ENCODE measurements at places on chromosomes 5 and 9.

- no peak for DNase-seq
Measured at GRCh38 chr5:148465381-148466235, 81.8 kb downstream of the FBXO38 start.

GRCh38 chr9:111974092-111974681 is 77.6 kb downstream of the UGCG start:
- no peak for DNase-seq

DNA sequence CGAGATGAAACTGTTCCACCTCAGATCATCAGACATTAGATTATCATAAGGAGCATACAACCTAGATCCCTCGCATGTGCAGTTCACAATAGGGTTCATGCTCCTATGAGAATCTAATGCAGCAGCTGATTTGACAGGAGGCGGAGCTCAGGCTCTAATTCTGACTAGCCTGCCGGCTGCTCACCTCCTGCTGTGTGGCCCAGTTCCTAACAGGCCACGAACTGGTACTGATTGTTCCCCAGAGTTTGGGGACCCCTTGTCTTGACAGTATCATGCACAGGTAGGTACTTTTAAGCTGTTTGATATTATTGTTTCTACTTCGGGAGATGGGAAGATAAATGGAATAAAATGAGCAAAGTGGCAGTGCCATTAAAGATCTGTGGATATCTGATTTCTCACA is 66.9 kb downstream of the ZCCHC7 start:
- DNase-seq, result no peak

- no peak for DNase-seq
Measured at GRCh38 chr5:14161825-14162556, 18.8 kb downstream of the TRIO start.

GRCh38 chr9:75455444-75455921 is 367.2 kb downstream of the OSTF1 start:
- no peak for DNase-seq

- DNase-seq, result no peak
Measured at GRCh38 chr9:2925016-2925415, 81.1 kb upstream of the PUM3 start.

GRCh38 chr9:126915281-126915816 is 767 bp downstream of the RALGPS1 start:
- no peak for DNase-seq

GRCh38 chr5:123582550-123583285 is 70.7 kb downstream of the CSNK1G3 start:
- DNase-seq, result no peak

GRCh38 chr9:99189887-99190596 is 31.7 kb downstream of the ALG2 start:
- no peak for DNase-seq

DNA sequence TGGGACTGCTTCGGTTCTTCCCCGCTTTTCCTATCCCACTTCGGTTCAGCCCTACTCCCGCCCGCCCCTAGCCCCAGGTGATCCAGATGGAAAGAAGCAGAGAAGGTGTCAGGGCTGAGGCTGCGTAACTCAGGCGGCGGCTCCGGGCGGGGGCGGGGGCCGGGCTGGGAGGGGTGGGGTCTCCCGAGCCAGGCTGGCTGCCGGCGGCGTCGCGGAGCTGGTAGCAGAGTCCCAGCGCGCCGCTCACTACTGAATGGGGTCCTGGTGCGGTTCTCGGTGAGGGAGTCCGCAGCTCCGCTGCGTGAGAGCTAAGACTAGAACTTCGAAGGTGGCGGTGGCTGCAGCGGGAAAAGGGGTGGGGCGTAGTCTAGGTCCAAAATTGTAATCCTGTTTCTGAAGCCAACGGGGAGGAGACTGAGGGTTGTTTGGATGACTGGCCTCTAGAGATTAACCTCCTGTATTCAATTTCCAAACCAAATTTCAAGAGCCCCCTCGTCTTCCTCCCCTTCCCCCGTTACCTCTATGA is 1.4 kb downstream of the PRR16 start:
- no peak for DNase-seq

DNA sequence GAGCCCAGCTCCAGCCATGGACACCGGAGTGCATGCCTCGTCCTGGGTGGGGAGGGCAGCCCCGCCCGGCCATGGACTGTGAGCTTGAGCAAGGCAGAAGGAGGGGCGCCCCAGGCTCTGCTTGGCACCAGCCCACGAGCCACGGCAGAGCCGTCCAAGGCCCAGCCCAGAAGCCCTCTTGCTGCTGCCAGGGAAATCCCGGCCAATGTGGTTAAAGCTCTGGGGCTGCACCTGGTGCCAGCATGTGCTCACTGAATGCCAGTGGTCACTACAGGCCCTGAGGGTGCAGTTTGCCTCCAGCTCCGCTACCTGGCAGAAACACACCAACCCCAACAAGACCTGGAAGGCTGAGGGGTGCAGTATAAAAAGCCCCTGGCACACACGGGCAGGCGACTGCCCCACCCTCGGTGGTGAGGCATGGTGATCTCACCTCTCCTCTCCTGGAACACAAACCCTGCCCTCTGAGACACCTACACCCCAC is 11.8 kb downstream of the BRD3 start:
- DNase-seq, result peak; percentile 78

- DNase-seq, result no peak
Measured at GRCh38 chr5:133398646-133399101, 213.7 kb downstream of the FSTL4 start.

GRCh38 chr9:117823576-117823975 is 119.4 kb downstream of the TLR4 start:
- DNase-seq, result no peak

GRCh38 chr5:178288401-178289368 is 56.1 kb upstream of the PHYKPL start:
- no peak for DNase-seq

GRCh38 chr5:18920966-18921365 is 1067.0 kb downstream of the CDH18 start:
- DNase-seq, result no peak

GRCh38 chr9:32345243-32345642 is 39.2 kb upstream of the ACO1 start:
- no peak for DNase-seq

DNA sequence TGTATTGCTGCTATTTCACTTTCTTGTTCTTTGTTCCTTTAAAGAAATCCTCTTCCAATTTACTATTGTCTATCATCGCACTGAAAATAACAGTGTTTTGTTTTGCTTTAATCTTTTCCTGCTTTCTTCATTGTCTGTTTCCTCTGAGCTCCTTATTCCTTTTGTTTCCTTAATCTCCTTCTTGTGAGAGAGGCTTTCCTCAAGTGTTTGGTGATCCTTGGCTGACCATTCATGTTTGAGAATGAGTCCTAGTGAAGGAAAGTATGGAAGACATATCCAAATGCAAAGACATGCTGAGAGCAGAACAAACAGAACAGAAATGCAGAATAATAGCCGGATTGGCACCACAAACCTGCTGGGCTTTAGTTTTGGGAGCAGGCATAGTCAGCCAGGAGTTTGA is 42.0 kb upstream of the ENTREP1 start:
- no peak for DNase-seq

DNA sequence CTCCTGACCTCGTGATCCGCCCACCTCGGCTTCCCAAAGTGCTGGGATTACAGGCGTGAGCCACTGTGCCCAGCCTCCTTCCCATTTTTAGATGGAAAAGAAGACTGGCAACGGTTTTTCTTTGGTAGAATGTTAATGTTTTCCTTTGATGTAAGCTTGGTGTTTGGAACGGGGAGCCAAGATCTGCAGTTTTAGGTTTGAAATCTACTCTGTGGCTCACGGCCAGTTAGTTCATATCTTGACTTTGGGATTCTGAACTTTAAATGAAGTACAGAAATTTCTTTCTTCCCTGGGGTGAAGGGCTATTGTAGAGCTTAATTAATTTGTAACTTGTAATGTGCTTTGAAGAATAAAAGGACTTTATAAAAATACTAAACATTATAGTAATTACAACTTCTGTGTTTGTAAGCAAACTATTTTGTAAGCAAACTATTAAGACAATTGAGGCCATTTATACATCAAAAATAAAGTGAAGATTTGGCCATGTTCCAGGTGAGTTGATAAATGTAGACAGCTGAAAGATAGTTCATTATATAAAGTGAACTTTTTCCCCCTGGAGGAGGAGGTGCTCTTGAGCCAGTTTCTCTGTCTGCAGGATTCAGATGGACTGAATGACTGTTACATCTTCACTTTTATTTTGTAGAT is 117.1 kb upstream of the TUT7 start:
- no peak for DNase-seq

GRCh38 chr5:53940921-53941320 is 369.5 kb downstream of the ARL15 start:
- no peak for DNase-seq

DNA sequence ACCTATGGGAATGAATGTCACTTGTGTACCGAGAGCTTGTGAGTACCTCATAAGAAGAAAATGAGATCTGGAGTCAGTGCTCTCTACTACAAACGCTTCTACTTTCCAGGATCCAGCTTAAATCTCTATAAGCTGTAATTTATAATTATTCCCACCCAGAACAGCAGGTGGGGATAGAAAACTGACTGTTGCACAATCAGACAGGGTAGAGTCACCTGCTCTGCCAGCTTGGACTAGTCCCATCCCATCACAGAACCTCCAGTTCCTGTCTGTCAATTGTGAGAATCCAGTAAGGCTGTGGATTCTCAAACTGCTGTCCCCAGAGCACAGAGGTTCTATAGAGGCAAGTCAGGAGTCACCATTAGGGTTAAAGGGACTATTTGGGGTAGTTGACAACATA is 2.0 kb downstream of the SPINK7 start:
- DNase-seq, result no peak
